ENCODE measurements at places on chromosomes 4 and X.

GRCh38 chrX:1591863-1592469, 562 bp downstream of the AKAP17A start:
- DNase-seq, result no peak

GRCh38 chrX:11439846-11440245, 146.6 kb downstream of the AMELX start:
- no peak for DNase-seq

DNA sequence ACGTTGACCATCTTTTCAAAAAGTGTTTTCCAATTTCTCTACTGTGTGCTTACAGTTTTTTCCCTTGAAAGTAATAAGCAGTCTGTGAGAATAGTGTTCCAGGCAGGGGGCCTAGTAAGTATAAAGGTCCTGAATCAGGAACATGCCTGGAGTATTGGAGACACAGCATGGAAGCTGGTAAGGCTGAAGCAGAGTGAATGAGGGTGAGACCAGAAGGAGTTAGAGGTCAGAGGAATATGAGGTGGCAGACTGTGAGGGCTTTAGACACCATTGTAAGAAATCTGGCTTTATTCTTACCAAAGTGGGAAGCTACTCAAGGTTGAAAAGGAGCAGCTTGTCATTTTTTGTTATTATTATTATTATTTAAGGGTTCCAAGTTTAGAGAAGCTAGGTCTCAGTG, 107.4 kb downstream of the CT47B1 start:
- no peak for DNase-seq

DNA sequence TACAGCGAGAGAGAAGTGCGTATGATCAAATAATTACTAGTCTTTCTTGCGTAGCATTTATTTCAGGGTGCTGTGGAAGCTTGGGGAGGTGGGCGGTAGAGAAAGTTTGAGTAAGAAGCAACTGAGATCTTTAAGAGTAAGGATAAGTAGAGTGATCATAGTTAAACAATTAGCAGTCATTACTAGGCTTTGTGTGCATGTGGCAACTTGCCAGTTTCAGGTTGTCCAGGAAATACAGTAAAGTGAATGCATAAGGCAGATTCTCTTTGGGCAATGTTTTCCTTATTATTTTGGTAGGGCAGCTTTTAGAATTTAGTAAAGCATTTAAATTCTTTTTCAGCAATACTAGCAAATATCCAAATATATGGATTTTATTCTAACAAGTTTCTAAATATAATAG, 57.0 kb downstream of the HPGDS start:
- DNase-seq, result no peak

DNA sequence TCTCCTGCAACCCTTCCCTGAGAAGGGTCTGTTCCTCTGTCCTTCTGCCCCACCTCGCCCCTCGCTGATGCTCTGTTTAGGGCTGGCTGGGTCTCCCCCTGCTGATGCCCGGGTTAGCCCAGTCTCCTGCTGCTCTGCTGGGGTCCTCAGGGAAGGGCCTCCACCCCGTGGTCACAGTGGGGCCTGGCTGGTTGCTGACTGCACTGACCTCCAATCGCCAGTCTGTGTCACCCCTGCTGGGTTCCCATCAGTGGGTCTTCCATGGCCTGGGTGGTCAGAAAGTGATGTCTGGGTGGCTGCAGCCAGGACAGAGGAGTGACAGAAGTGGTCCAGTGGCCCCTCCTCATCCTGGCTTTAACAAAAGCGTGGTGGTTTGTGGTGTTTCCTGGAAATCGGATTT, 44.7 kb downstream of the EVC start:
- no peak for DNase-seq

DNA sequence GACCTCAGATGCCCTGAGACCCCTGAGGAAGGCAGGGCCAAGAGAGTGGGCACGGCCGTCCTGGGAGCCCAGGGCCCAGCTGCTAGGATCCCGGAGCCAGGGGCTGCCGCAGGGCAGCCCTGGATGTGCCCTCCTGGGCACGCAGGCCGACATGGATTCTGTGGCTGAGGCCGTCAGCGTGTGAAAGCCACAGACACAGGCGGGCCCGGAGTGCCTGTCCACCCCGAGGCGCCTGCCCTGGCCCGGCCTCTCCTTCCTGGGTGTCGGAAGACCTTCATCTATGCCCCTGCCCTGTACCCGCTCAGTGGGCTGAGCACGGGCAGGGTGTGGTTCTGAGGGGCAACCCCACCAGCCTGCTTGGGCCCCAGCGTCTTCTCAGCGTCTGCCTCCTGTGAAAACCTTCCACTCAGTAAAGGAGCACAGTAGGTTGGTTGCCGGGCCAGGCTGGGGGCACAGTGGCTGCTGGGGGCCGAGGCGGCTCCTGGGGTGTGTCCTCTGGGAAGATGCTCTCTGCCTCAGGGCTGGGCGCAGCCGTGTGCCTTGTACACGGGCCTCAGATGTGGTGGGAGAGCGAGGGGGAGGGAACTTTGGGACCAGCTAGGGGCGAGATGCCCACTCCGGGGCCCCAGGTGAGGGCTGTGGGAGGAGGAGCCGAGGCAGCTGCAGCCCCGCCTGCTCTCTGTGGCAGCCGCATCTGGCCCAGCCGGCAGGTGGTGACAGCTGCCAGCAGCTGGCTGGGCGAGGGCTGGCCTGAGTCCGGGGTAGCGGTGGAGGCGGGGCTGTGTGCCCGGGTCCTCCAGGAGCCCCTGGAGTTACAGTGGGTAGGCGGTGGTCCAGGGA, 20.8 kb downstream of the FGFRL1 start:
- no peak for DNase-seq
